ENCODE measurements at places on chromosomes 13 and 19. TPM values are rescaled to one million over a fixed set of nuclear protein-coding genes. Genes with fewer than 3 reads are reported as not detected.
A peak's percentile ranks its signal among the peaks of the same experiment; 100 is the strongest.

Gene MTUS2
- total RNA-seq, result 8.9 TPM

DNA sequence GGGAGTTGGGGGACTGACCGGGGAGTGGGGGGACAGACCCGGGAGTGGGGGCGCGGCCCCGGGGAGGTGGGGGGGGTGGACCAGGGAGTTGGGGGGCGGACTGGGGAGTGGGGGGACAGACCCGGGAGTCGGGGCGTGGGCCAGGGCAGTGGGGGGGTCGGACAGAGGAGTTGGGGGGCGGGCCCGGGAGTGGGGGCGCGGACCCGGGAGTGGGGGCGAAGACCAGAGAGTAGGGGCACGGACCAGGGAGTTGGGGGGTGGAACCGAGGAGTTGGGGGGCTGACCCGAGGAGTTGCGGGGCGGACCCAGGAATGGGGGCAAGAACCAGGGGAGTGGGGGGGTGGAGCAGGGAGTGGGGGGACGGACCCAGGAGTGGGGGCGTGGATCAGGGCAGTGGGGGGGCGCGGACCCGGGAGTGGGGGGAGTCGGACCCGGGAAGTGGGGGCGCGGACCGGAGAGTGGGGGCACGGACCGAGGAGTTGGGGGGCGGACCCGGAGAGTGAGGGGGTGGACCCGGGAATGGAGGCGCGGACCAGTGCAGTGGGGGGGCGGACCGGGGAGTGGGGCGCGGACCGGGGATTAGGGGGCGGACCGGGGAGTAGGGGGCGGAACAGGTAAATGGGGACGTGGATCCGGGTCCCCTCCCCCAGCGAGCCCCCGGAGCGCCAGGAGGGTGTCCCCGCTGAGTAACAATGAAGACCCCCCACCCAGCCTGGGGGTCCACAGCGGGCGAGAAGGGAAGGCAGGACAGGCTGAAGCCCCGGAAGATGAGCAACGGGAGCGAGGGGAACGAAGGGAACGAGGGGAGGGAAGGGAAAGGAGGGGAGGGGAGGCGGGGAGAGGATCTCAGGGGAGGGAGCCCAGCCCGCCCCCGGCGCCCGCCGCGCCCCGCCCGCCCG, 589 bp downstream of the R3HDM4 start:
- H3K27ac ChIP-seq, result peak overlapping the region; percentile 74
- H3K4me3 ChIP-seq, result peak overlapping the region; percentile 95
- no peak for DNase-seq
- H3K36me3 ChIP-seq, result no peaks in the 10 kb centered on the region

- H3K27me3 ChIP-seq, result no peaks in the 10 kb centered on the region
- H3K27ac ChIP-seq, result no peak overlapping the region
- H3K36me3 ChIP-seq, result no peaks in the 10 kb centered on the region
Observed at GRCh38 chr13:112234131-112234875, 141.9 kb upstream of the SPACA7 start.

- H3K4me1 ChIP-seq, result no peaks in the 10 kb centered on the region
- H3K36me3 ChIP-seq, result no peaks in the 10 kb centered on the region
- no peaks in the 10 kb centered on the region for H3K27me3 ChIP-seq
- no peak overlapping the region for H3K4me3 ChIP-seq
- no peak for DNase-seq
Observed at GRCh38 chr13:46855166-46855565, 41.7 kb downstream of the HTR2A start.

DNA sequence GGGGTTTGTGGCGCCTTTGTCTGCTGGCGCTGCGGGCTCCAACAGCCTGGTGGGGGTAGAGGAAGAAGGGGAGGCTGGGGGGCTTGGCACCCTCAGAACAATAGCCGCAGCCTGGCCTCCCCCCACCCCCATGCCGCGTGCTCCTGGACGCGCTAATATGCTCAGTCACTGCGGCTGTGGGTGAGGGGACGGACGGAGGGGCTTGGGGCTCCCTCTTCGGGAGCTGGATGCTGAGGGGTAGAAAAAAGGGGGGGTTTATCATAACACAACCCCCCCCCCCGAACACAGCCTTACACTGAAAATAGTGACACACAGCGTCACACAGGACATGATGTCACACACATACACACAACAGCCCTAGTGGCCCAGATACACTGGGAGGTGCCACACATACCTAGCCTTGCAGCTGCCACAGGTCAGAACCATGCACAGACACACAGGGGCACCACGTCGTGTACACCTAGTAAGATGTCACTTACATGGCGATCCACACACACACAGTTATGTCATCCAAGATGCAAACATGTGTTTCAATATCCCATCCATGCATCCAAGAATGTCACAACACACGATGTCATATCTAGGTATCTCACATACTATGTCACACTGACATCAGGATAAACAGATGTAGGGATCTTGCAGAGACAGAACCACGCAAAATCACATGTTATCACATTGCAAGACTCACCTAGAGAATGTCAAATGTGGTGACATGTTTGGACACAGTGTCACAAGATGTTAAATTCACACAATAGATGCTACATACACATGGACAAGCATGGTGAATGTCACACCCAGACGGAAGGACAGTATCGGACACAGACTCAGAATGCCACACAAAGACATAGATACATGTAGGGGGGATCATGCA, 806 bp downstream of the MAST1 start:
- no peak overlapping the region for H3K27ac ChIP-seq
- H3K36me3 ChIP-seq, result no peaks in the 10 kb centered on the region
- peaks cover 52% of the 10 kb centered on the region for H3K27me3 ChIP-seq
- H3K4me3 ChIP-seq, result no peak overlapping the region
- no peak for DNase-seq

- no peaks in the 10 kb centered on the region for H3K36me3 ChIP-seq
- peak overlapping the region; percentile 43 for H3K27ac ChIP-seq
- no peaks in the 10 kb centered on the region for H3K4me1 ChIP-seq
- no peaks in the 10 kb centered on the region for H3K27me3 ChIP-seq
- H3K4me3 ChIP-seq, result no peak overlapping the region
Observed at GRCh38 chr13:49367640-49368422, 76.0 kb downstream of the CAB39L start.

Gene ZNF544
- 3.9 TPM for total RNA-seq

DNA sequence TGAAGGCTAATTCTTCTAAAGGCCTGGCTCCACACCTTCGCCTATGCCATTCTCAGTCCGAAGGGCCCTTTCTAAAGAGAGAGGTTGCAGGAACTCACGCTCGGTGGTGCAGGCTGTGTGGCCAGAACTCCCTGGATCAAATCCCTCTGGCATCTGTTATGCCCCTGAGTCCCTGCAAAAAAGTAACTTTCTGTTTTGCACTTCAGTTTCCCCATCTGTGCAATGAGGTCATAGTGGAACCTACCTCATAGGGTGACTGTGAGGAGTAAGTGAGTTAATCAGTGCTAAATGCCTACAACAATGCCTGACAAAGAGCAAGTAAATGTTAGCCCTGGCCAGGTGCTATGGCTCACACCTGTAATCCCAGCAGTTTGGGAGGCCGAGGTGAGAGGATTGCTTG, 7.3 kb downstream of the IGSF23 start:
- no peaks in the 10 kb centered on the region for H3K27me3 ChIP-seq
- no peaks in the 10 kb centered on the region for H3K36me3 ChIP-seq
- DNase-seq, result no peak
- H3K4me1 ChIP-seq, result no peaks in the 10 kb centered on the region

Data from ascending aorta (tissue), 2 donors.